ENCODE measurements at places on chromosomes 6 and 20.

DNA sequence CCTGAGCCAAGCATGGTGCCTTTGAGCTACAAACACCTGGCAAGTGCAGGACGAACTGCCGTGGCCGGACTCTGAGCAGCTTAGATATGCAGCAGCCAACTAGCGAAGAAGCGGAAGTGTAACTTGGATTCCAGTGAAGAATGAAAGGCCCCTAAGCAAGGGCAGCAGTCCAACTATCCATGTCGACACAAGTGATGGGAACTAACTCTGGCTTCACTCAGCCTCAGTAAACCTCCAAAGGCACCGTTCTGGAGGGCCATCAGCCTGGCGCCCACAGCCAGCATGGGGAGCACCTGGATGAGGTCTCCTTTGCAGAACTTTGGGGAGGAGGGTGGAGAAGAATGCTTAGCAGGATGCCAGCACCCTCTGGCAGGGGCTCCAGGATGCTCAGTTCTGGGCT, 78.4 kb upstream of the MLN start:
- DNase-seq = no peak

- DNase-seq = no peak
Observed at GRCh38 chr6:113457751-113458150, 399.4 kb upstream of the MARCKS start.

DNA sequence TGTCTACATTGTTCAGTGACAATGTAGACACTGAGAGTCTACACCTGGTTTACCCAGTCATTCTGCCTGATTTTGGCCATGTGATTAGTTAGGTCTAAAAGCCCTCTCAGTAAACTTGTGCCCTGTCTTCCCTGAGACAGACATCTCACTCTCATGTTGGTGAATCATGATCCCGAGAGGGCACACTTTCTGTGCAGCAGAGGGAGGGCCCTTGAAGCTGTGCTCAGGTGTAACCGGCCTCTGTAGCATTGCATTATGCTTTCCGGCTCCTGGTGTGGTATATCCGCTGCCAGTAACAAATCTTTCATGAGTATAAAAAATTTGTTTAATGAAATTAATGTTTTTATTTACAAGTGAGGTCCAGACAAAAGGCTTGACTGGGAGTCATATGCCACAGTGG, 85.0 kb downstream of the RALGAPA2 start:
- DNase-seq = no peak

GRCh38 chr20:13749811-13750210, 34.9 kb downstream of the ESF1 start:
- DNase-seq = no peak

GRCh38 chr20:40713508-40713907, 24.5 kb upstream of the MAFB start:
- no peak for DNase-seq

- no peak for DNase-seq
Observed at GRCh38 chr6:47207261-47207660, 102.4 kb downstream of the TNFRSF21 start.

GRCh38 chr20:20174089-20174835, 121.9 kb downstream of the CFAP61 start:
- no peak for DNase-seq

GRCh38 chr20:63840405-63840828, 9.4 kb upstream of the ZBTB46 start:
- no peak for DNase-seq

DNA sequence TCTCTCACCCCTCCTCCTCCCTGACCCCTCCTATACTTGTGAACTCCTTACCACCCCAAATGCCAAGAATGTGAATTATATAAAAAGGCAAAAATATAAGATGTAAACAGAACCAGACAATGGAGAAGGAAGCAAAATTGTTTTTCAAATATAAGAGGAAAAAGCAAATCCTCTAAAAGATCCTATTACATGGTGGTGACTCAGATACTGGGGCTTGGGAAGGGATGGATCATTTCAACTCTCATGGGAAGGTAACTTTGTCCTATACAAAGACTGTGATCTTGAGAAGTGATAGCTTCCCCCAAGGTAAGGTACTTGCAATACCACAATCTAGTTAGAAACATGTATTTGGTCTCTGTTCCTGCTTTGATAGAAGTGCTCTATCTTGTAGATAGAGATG, 24.6 kb upstream of the TNFRSF21 start:
- no peak for DNase-seq

DNA sequence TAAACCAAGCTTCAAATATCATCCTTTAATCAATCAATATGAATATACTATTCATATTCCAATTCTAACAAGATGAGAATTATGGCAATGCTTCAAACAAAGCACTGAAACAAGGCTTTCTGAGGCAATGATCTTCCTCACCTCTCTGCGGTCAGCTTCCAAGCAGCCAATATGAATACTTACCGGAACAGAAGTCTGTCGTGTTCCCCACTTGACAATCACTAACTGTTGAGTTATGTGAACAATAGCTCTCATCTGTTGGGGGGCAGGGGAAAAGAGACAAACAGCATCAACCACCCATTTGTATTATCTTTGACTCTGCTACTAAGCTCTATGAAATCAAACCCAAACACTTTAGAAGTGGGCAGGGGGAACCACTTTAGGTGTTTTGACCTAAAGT, 4.5 kb downstream of the CD164 start:
- DNase-seq = no peak
